ENCODE measurements at places on chromosomes 7 and 10.
A peak's percentile ranks its signal among the peaks of the same experiment; 100 is the strongest.

- no peak for DNase-seq
Measured at GRCh38 chr10:78053211-78053868, 19.7 kb downstream of the RPS24 start.

DNA sequence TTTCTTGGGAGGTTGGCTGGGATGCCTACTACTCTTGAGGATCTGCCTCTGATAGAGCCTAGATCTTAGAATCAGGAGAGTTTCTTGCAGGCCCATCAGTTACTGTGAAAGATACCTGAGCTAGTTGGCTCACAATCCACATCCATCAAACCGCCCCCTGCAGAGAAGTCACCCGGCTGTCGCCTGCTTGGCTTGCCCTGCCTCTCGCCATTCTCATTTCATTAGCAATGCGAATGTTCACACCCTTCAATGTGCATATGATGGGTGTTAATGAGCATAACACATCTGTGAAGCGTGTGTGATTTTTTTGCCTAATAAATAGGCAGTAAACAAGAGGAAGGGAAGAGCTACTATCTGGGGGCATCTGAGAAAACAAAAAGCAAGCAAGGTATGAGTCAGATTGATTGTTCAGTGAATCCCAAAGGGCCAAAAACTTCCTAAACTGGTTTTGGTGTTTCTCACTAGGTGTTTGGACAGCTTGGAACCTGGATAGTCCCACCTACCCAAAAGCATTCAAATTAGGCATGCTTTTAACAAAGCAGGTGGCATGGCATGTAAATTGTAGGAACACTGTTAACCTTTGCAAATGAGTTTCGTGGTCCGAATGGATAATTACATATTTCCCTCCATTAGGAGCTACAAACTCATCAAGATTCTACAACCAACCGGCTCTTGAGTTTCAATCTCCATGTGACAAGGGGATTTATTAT lies 272.3 kb upstream of the C7orf33 start:
- no peak for DNase-seq

- DNase-seq, result peak; percentile 41
Measured at GRCh38 chr7:141436139-141436538, 115.1 kb upstream of the AGK start.

DNA sequence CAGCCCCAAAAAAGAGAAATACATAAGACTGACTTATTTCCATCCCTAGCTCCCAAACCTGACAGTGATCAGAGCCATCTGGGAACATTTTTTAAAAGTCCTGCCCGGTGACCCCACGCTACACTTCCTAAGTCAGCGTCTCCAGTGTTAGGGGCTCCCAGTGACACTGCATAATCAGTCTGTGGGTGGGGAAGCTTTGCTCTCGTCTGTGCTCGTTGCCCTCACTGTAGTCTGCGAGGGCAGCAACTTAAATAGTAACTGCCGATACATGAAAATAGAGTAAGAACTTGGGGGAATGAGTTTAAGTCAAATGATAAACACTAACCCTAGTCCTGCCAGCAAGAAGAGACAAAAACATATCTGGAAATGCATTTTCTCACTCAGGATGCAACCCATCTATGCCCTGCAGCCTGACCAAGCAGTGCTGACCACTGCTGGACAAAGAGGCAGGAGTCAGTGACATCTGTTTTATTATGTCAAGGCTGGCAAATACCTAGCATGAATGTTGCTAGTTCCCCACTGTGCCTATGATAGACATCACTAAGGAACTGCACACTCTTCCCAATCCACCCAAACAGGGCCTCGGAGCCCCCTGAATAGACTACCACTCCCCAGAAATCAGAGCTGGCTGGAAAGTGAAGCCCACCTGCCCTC lies 18.7 kb downstream of the ERCC6 start:
- no peak for DNase-seq

DNA sequence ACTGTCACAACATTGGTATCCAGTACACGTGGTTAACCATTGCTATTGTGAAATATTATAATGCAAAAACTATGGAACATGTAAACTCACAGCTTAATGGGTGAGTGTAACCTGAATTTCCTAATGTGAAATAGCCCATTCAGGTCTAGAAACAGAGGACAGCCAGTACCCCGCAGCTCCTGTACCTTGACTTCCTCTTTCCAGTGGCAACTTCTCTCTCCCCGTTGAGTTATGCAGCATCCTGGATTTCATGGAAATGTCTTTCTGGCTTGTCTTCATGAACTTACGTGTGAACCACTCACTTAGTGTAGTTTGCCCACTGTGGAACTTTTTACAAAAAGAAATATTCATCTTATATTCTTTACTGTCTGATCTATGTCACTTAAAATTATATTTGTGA lies 384.4 kb downstream of the DPP6 start:
- DNase-seq, result no peak

- no peak for DNase-seq
Measured at GRCh38 chr7:141544831-141545230, 6.4 kb upstream of the AGK start.

- peak; percentile 55 for DNase-seq
Measured at GRCh38 chr10:102395400-102396316, at the start of gene NFKB2. TSS of gene NFKB2 (plus strand) at chr10:102395705. CDS start at chr10:102395960, 255 bp downstream.

DNA sequence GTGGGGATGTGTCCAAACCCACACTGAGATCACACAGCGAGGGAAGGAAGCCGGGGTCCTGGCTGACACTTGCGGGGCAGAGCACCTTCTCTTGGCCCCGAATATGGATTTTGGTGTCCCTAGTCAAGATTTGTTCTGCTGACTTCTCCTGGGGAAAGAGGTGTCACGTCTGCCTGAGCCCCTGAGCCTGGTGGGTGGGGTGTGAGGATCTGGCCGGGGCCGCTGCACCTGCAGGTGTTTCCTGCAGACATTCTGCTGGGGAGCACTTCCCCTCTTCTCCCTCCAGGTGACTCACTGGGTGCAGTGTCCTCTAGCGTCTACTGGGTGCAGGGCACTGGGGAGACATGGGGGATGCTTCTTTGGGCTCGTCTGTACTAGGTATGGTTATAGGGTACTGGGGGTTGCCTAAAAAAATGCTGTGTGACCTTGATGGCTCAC lies 99.2 kb downstream of the GRK5 start:
- no peak for DNase-seq

- no peak for DNase-seq
Measured at GRCh38 chr10:48839809-48840679, 99.6 kb downstream of the LRRC18 start.

DNA sequence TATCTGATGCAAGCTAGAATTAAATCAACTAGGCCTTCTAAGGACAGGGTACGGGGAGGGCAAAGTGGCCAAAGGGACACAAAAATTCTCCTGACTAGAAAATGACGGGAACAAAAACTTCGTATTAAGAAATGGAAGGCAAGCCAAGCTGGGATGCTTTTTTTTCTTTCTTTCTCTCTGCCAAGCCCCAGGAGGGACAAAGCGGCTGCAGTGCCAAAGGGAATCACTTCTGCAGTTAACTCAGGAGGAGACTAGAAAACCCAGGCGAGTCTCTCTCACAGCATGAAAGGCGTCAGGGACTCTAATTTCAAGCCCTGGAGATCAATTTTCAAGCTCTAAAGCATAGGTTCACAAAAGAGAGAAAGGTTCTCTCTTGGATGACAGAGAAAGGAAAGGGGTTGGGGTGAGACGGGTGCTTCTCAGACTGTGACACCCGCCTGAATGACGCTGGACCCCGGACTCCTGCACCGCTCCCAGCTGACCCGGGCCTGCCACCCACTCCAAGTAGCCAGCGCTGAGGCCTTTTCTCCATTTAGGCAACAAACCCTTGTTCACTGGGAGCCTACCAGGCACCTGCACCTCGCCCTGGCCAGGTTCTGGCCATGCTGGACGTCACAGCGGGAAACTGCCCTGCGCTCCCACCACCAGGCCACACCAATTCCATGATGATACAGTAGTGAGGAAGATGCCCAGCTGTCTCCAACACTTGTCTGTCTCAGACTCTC lies 56.5 kb downstream of the KIAA1549 start:
- DNase-seq, result peak; percentile 25

- DNase-seq, result no peak
Measured at GRCh38 chr7:2737771-2738540, 50.0 kb downstream of the AMZ1 start.

- DNase-seq, result peak; percentile 43
Measured at GRCh38 chr7:55369427-55370400, 4.6 kb downstream of the LANCL2 start.

GRCh38 chr7:158123753-158124152 lies 463.9 kb downstream of the PTPRN2 start:
- DNase-seq, result no peak

DNA sequence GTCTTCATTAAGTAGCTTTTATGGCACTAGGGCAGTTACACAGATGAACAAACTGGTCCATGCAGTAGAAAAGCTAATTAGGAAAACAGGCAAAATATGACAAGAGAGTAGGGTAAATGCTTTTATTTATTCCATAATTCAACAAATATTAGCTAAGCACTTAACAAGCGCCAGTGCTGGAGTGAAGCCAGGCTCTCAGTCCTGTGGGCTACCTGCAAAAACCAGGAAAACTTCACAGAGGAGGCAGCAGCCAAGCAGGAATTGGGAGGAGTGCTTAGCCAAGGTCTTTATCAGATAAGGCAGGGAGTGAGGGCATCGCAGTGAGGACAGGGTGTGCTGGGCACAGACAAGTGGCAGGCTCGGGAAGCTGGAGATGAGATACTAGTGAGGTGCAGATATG lies 4.9 kb upstream of the KAT6B start:
- no peak for DNase-seq

DNA sequence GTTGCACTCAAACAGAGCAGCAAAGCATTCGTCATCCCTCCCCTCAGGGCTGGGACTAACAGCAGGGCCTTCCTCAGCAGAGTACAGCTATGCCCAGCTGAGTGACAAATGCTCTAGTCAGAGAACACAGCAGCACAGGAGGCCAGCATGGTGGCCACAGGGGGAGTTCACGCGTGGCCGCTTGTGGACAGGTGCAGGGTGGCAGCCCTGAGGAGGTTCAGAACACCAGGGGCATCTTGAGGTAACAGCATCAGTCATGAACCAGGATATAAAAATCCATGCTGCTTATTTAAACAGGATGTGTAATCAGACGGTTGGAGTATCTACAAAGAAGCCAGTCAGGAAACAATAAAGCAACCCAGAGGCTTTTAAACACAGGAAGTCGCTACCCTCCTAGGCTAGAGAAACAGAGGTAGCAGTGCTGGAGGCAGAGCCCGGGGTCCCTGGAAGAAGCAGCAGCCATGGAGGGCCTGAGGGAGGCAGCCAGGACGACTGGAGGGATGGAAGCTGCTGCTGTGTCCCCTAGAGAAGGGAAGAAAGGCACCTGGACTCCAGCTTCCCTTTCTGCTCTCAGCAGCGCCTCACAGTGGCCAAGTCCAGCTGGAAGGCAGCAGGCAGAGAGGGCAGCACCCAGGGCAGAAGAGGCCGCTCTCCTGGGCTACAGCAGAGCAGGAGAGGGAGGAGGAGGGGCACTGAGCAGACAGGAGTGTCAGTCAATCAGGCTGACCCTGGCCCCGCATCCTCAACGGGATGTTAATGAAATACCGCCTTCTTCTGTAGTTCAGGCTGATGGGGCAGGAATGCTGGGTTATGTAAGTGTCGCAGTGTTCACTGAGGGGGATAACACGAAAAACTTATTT lies 70.8 kb upstream of the UCN3 start:
- no peak for DNase-seq

DNA sequence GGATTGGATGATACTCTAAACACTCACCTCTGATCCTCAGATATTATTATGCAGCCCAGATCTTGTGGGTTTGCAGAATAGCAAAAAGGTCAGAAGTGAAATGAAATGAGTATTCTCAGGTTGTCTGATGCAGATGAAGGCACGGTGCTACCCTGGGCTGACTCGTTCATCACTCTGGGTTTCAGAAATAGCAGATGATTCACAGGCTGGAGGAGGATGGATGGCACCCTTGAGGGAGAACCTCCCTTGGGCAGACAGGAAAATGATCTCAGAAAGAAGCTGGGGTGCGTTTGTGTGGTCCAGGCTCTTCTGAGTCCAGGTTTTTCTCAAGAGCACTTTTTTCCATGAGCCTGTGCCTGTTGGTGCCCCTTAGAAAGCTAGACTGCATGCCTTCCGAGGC lies 515.8 kb upstream of the MKI67 start:
- DNase-seq, result no peak

DNA sequence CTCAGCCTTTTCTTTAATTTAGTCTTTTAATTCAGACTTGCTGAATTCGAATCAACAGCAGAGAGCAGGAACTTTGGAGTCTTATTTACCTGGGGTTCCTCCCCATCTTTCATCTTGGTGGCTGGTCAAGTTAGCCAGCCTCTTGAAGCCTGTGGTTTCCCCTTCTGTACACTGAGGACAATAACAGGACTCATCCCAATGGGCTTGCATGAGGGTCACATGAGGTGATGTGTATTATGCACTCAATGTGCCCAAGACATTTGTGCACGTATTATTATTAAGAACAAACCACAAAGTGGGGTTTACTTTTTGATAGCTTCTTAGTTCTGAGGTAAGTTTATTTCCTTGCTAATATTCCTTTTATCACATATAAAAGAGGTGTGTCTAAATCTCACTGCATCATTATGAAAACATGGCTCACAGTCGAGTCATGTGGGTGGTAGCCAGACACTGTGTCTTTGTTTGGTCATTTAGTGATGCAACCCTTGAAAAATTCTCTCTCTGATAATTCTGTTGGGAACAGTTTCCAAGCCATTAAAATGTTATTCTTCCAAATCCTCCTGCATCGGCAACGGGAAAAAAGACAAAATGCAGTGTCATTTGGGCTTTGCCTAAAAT lies 86.5 kb upstream of the GRB10 start:
- DNase-seq, result no peak

DNA sequence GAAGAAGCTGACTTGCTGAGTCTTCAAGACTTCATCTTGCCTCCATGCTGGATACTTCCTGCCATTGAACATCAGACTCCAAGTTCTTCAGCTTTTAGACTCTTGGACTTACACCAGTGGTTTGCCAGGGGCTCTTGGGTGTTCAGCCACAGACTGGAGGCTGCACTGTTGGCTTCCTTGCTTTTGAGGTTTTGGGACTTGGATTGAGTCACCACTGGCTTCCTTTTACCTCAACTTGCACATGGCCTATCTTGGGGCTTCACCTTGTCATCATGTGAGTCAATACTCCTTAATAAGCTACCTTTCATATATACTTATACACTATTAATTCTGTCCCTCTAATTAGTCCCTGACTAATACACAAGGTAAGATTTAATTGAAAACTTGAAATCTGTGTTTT lies 361.7 kb upstream of the SEMA3C start:
- no peak for DNase-seq

DNA sequence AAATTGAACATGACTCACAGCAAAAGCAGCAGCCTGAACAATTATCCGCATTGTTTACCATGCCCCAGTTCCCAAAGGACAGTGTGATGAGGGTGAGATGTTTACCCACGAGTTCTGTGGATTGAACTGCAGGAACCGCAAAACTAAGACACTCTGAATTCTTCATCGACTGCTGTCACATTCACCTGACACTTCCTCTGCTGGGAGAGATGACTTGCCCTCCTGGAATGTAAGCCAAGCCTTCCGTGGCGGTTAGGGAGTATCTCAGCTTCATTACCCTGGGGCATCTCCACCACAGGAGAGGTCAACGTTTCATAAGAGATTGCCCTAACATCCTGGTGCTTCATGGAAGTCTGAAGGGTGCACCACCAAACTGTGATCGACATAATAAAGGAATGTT lies 374.6 kb upstream of the ADARB2 start:
- DNase-seq, result no peak

Measured in NCI-H1417 (cell line).